ENCODE measurements at places on chromosomes 12 and 14.

DNA sequence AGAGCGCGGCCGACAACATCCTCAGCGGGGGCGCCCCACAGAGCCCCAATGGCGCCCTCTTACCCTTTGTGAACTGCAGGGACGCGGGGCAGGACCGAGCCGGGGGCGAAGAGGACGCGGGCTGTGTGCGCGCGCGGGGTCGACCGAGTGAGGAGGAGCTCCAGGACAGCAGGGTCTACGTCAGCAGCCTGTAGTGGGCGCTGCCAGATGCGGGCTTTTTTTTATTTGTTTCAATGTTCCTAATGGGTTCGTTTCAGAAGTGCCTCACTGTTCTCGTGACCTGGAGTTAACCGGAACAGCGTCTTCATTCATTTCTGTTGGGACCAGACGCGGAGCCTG, 103.8 kb upstream of the FKBP4 start:
- no peaks in the 10 kb centered on the region for H3K27me3 ChIP-seq
- H3K27ac ChIP-seq = no peak overlapping the region
- peaks cover 8% of the 10 kb centered on the region for H3K4me1 ChIP-seq
- DNase-seq = no peak

- H3K27ac ChIP-seq = no peak overlapping the region
- no peaks in the 10 kb centered on the region for H3K36me3 ChIP-seq
- H3K4me1 ChIP-seq = no peaks in the 10 kb centered on the region
- no peaks in the 10 kb centered on the region for H3K27me3 ChIP-seq
- DNase-seq = no peak
- no peak overlapping the region for H3K4me3 ChIP-seq
Measured at GRCh38 chr14:79161571-79161970, 991.4 kb downstream of the NRXN3 start.

DNA sequence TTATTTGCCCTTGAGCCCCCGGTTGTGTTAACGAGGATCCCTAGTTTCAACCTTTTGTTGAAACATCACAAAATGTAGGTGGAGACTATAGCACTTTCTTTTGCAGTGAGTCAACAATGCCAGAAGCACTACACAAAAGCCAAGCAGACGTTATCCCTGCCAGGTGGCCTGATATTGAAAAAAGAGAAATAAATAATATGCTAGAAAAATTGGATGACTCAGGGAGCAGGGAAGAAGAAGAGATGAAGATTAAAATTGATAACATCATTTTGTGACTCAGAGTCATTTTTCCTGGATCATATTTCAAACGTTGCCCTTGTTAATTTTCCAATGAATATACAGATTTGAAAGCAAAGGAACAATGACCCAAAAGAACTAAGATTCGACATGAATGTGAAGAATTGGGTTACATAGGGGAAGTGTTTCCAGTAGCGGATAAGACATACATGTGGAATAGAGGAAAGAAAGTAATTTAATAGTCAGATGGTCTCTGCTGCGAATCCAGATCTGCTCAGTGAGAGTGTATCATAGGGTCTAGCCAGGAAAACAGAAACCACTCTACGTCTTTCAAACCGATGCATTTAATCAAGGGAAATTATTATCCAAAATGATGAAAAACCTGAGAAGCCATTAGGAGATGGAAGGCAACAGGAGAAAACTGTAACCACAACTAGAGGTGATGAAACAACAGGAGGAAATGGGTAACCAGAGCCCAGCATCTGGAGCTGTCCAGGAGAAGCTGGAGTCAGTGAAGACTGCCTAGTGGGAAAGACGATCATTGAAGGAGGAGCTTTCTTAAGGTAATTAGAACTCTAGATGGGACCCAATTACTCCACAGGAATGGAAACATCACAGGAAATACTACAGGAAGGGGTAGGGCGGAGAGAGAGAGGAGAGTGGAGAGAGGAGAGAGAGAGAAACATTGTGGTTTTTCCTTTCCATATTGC, 57.9 kb downstream of the RERG start:
- DNase-seq = no peak
- H3K27me3 ChIP-seq = no peaks in the 10 kb centered on the region
- H3K27ac ChIP-seq = peak overlapping the region; percentile 74
- no peak overlapping the region for H3K4me3 ChIP-seq

- H3K4me1 ChIP-seq = peaks cover 27% of the 10 kb centered on the region
- no peaks in the 10 kb centered on the region for H3K27me3 ChIP-seq
- H3K36me3 ChIP-seq = no peaks in the 10 kb centered on the region
- no peak for DNase-seq
- H3K27ac ChIP-seq = no peak overlapping the region
Measured at GRCh38 chr12:125888921-125889320, 823.7 kb downstream of the AACS start.

DNA sequence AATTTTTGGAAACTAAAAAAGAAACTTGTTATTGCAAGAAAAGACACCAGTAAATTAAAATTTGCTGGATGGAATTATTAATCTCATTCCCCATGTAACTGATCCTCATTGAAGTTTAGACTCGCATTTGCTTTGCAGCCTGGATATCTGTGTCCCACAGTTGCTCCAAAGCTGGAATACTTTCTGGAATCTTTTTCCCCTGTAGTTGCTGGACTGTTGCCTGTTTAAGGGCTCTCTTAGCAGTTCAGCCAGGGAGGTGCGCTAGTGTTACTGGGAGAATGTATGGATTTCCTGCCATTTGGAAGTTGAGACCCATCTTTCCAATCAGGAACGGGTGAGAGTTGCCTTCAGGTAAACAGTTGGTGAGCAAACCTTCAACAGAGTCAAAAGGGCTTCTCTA, 20.3 kb downstream of the BCL2L14 start:
- H3K4me1 ChIP-seq = peaks cover 7% of the 10 kb centered on the region
- no peaks in the 10 kb centered on the region for H3K36me3 ChIP-seq
- H3K27me3 ChIP-seq = no peaks in the 10 kb centered on the region
- H3K4me3 ChIP-seq = no peak overlapping the region
- DNase-seq = no peak

DNA sequence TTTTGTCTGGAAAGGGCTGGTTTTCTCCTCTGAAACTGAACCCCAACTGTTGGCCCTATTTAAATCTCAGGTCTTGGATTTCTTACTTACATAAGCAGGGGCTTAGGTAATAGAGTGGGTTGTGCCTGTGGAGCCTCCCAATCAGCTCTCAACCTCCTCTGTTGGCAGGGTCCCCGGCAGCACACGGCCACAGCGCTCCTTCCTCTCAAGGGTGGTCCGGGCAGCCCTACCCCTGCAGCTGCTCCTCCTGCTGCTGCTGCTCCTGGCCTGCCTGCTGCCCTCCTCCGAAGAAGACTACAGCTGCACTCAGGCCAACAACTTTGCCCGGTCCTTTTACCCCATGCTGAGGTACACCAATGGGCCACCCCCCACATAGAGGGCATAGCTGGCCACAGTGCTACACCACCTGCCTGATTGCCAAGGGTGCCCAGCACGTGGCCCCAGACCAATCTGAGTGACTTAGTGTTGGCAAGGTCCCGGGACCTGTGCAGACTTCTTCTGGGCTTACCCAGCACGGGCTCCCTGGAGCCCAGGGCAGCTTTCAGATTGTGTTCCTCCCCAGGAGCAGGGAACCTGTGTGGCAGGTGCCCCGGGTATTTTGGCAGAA, 68.9 kb downstream of the ESR2 start:
- H3K27me3 ChIP-seq = no peaks in the 10 kb centered on the region
- no peak for DNase-seq
- H3K27ac ChIP-seq = no peak overlapping the region
- H3K36me3 ChIP-seq = peaks cover 75% of the 10 kb centered on the region

GRCh38 chr12:4045786-4046494, 172.7 kb upstream of the PARP11 start:
- no peaks in the 10 kb centered on the region for H3K36me3 ChIP-seq
- no peaks in the 10 kb centered on the region for H3K4me1 ChIP-seq
- no peaks in the 10 kb centered on the region for H3K27me3 ChIP-seq
- no peak overlapping the region for H3K4me3 ChIP-seq
- peak; percentile 79 for DNase-seq

DNA sequence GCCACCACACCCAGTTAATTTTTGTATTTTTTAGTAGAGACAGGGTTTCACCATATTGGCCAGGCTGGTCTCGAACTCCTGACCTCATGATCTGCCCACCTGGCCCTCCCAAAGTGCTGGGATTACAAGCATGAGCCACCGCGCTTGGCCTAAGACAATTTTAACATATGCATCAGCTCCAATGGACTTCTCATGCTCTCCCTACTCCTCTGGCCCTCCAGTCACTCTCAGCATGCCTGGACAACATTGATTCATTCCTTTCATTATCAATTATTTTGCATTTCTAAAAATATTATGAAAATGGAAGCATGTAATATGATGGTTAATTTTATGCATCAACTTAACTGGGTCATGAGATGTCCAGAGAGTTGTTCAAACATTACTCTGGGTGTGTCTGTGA, 469.1 kb upstream of the TMEM132C start:
- no peaks in the 10 kb centered on the region for H3K4me1 ChIP-seq
- no peak overlapping the region for H3K27ac ChIP-seq
- no peak overlapping the region for H3K4me3 ChIP-seq
- no peaks in the 10 kb centered on the region for H3K36me3 ChIP-seq

GRCh38 chr12:54418441-54419087, 502 bp downstream of the ITGA5 start:
- H3K27me3 ChIP-seq = no peaks in the 10 kb centered on the region
- H3K36me3 ChIP-seq = no peaks in the 10 kb centered on the region
- H3K4me3 ChIP-seq = peak overlapping the region; percentile 96
- no peak for DNase-seq
- peak overlapping the region; percentile 96 for H3K27ac ChIP-seq
- peaks cover 84% of the 10 kb centered on the region for H3K4me1 ChIP-seq

- H3K27me3 ChIP-seq = no peaks in the 10 kb centered on the region
- H3K27ac ChIP-seq = no peak overlapping the region
- peaks cover 83% of the 10 kb centered on the region for H3K4me1 ChIP-seq
- H3K36me3 ChIP-seq = no peaks in the 10 kb centered on the region
- H3K4me3 ChIP-seq = no peak overlapping the region
Measured at GRCh38 chr14:105328070-105328677, 13.6 kb downstream of the PACS2 start.

DNA sequence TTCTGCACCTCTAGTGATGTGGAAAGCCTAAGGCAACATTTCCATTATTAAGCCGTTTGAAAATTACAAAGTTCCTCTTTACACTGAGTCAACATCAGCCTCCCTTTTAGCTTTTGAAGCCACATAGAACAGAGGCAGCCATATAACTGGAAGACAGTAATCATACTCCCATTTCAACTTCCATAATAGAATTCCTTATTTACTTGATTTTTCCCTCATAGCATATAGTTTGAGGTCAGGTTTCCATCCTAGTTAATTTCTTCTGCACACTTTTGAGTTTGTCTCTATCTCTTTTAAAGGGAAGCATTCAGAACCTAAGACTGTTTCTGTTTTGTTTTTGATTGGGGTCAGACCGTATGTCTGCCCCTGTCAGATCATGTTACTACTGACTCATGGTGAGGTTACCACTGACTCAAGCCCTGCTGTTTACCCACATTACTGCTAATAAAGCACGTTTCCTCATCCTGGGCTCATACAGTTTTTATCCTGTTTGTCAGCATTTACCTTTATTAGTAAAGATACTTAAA, 161.0 kb downstream of the SLC38A4 start:
- H3K27me3 ChIP-seq = no peaks in the 10 kb centered on the region
- no peak overlapping the region for H3K27ac ChIP-seq
- no peak overlapping the region for H3K4me3 ChIP-seq

DNA sequence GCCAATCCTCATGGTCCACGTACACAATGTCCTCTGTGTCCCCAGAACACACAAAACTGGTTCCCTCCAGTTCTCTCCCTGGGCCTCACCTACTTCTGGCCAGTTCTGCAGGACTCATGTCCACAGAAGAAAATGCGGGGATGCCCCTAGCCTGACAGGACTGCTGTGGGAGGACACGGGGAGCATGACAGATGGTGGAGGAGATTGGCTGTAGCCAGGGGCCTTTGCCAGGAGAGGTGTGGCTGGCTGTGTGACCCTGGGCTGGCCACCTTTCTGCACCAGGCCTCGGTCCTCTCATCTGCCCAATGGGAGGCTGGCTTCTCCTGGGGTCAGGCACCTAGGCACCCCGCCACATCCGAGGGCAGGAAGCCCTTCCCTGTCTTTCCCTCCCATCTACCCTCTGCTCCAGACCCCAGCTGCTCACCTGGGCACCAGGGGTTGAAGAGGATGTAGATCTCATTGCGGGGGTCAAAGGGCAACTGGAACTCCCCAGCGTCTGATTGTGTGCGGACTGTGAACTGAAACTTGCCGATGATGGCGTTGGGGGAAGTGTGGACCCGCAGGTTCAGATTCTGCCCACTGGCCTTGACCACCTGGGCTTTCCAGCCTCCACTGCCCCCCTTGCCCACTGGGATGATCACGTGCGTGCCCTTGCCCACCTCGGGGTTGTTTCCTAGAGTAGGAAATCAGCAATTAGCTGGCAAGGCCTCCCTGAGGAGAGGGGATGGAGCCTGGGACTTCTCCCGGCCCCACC, 2.8 kb downstream of the TGM1 start:
- no peaks in the 10 kb centered on the region for H3K4me1 ChIP-seq
- no peaks in the 10 kb centered on the region for H3K36me3 ChIP-seq
- no peak for DNase-seq
- no peak overlapping the region for H3K4me3 ChIP-seq
- H3K27ac ChIP-seq = no peak overlapping the region

- H3K4me3 ChIP-seq = no peak overlapping the region
- DNase-seq = no peak
- no peak overlapping the region for H3K27ac ChIP-seq
- H3K36me3 ChIP-seq = no peaks in the 10 kb centered on the region
- H3K27me3 ChIP-seq = no peaks in the 10 kb centered on the region
Measured at GRCh38 chr14:41868396-41868795, 261.7 kb downstream of the LRFN5 start.

DNA sequence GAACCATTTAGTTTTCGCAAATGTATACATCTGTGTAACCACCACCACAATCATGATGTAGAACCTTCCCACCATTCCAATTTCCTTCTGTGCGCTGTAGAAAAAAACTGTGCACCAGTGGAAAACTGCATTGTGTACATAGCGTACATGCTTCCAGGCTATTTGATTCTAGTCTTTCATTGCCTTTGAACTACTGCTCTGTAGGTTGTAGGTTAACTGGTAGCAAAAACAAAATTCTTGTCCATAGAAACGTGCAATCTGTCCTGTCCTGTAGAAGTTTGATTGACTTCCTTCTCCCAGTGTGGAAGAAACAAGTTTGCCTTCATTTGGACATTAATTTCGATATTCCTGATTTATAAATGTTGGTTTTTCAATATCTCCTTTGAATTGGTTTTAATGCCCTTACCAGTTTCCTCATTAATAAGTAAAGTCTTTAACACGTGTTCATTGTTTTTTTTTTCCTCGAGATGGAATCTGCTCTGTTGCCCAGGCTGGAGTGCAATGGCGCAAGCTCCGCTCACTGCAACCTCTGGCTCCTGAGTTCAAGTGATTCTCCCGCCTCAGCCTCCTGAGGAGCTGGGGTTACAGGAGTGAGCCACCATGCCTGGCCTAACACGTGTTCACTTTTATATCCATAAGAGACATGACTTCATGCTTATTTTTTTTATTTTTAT, 3.6 kb upstream of the ISM2 start:
- peaks cover 4% of the 10 kb centered on the region for H3K36me3 ChIP-seq
- H3K4me1 ChIP-seq = peaks cover 7% of the 10 kb centered on the region
- no peak overlapping the region for H3K27ac ChIP-seq
- no peak overlapping the region for H3K4me3 ChIP-seq
- DNase-seq = no peak
- peaks cover 6% of the 10 kb centered on the region for H3K27me3 ChIP-seq

Data from esophagus muscularis mucosa (tissue), 4 donors.